NCI-H1694 (cell line): ENCODE measurements at places on chromosomes 6 and 20.

DNA sequence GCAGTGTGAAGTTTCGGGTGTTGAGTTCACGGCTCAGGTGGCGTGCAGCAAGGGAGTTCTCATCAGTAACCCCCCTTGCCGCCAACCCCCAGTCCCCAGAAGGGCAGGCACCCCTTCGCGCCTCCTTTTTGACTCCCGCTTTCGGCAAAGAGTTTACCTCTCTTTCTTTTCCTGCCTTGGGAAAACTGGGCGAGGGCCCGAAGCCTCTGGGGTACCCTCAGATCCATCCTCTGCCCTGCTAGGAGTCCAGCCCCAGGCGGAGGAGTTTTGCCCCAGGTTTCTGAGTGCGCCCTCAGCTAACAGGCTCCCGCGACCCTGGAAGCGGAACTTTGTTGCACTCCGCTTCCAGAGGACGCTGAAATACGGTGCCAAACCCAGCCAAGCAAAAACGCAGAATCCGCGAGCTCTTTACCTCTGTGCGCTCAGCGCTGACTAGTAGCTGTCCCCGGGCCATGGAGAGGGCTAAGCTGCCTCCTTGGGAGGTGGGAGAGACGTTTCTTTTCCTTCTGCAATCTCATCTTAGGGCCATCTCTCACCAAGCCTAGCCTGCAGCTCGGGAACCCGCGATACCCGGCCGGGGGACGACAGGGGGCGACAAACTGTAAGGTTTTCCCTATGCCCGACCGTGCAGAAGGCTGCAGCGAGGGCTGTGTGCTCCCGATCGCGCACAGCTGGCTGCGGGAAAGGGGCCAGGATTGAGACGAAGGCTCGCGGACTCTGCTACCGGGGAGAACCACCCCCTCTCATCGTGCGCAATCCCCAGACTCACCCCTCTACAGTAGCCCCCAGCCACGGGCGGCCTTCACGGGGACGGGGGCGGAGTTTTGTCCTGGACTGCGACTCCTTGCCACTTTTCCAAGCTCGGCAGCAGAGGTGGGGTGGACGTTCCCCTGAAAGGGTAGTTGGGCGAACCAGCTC is 2.7 kb upstream of the PAX1 start:
- no peak for DNase-seq

DNA sequence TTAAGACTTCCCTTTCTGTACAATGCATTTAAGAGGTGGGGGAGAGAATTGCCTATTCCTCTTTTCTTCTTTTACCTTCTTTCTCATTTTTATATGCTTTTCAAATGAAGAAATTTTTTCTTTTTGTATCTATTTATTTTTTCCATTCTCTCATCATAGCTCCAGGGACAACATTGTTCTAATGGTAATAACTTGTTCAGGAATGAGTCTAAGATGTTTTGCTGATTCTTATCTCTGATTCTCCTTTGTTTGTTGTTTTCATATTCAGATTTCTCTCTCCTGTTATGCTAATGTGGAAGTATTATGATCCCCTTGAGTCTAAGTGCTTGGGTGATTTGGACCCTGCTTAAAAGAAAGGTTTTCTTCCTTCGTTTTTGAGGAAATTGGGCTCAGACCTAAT is 451.6 kb downstream of the CDKAL1 start:
- DNase-seq: no peak

- no peak for DNase-seq
Measured at GRCh38 chr6:2020909-2021308, 224.5 kb downstream of the GMDS start.

DNA sequence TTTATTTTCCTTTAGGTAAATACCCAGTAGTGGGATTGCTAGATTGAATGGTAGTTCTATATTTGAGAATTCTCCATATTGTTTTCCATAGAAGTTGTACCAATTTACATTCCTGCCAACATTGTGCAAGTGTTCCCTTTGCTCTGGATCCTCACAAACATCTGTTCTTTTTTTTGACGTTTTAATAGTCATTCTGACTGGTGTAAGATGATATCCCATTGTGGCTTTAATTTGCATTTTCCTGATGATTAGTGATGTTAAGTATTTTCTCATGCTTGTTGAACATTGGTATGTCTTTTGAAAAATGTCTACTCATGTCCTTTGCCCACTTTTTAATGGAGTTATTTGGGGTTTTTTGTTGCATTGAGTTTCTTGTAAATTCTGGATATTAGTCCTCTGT is 85.6 kb downstream of the UBE3D start:
- DNase-seq: no peak

DNA sequence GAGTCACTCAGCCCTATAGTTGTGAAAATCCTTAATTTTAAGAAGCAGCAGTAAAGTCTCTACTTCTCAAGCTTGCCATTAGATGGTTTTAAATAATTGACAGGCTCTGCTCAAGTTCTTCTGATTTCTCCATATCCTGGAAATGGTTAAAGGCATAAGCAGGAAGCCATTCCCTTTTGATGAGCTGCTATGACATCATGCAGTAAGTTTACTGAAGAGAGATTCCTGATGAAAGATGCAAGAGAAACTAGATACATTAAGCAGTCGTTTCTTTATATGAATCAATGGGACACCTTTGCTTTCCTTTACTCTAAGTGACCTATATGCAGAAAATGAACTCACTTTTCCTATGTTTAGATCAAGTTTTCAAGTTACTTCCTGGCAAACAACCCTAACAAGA is 9.8 kb downstream of the POPDC3 start:
- DNase-seq: no peak

- DNase-seq: no peak
Measured at GRCh38 chr6:142409794-142410193, 108.0 kb downstream of the ADGRG6 start.

GRCh38 chr6:11297376-11297729 is 64.9 kb upstream of the NEDD9 start:
- no peak for DNase-seq

DNA sequence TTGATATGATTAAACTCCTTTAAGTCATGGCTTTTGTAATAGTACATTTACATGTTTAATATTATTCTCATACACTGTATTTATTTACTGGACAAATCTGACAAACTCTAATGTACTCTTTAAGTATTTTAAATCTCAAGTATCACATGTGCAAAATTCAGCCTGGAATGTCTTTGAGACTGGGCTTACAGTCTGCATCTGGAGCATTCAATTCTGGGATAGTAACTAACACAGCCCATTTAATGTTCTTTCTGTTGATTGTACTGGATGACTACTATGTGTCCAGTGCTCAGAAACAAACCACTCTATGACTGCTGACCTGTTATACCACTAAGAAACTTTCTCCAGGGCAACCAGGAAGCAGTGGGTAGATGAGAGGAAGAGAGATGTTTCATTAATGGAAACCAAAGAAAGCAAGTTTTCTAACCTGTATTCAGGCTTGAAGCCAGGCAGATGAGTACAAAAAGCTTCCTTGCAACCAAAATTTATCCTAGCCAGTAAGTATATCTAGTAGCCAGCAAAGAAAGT is 26.8 kb downstream of the FBXL4 start:
- DNase-seq: no peak

GRCh38 chr6:3561725-3562124 is 104.9 kb upstream of the SLC22A23 start:
- peak; percentile 52 for DNase-seq

GRCh38 chr6:128763599-128764300 is 119.2 kb upstream of the LAMA2 start:
- no peak for DNase-seq

- no peak for DNase-seq
Measured at GRCh38 chr6:88852000-88852399, 111.4 kb downstream of the RNGTT start.

DNA sequence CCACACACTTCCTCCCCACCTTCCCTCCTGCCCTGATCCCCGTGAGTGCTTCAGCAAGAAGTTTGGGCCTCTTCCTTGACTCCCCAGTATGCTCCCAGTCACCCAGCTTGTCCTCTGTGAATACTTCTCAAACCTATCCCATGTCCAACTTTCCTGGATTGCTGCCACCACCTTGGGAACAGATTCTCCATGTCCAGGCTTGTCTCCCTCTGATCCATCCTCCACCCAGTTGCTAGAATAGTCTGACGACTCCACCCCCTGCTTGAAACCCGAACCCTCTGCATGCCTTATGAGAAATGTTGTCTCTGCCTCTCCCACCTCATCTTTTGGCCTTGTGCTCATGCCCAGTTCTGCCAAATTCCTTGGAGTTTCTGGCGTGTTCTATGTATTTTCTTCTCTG is 108.0 kb downstream of the PPP1R14C start:
- no peak for DNase-seq

DNA sequence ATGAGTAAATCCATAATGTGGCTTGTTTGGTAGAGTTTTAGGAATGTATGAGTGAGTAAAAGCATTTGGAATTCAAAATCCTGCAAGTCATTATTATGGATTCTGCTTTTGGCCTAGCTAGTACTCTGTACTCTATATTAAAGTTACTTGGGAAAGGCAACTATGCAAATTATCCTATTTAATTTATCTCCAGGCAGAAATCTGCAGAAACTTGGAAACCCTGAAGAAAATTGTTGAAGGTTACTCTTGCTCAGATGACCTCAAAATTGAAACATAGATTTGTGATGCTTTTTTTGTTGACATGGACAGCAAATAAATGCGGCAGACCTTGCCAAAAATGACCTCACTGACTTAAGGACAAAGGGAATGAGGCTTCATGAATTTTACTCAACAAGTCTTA is 477.1 kb upstream of the EYS start:
- DNase-seq: no peak

- peak; percentile 84 for DNase-seq
Measured at GRCh38 chr6:68634726-68635411, at the start of gene ADGRB3. TSS of gene ADGRB3 (plus strand) at chr6:68635282. CDS start at chr6:68638676, 3,394 bp downstream.

DNA sequence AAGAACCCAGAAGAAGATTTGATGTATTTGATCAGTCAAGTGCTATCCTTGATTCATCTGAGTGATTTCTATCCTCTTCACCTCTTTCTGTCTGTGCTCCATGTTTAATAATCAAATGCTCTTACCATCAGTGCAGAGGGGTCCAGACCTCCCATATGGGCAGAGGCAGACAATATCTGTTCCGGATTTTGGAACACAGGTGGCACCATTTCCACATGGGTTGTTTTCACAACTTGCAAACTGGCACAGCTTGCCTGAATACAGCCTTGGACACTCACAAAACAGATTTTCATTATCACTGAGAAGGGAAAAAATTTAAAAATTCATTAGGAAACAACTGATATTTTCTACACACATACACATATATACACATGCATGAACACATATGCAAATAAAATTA is 228.5 kb downstream of the PHF3 start:
- peak; percentile 20 for DNase-seq

GRCh38 chr20:3074812-3075211 is 3.4 kb downstream of the OXT start:
- DNase-seq: no peak

DNA sequence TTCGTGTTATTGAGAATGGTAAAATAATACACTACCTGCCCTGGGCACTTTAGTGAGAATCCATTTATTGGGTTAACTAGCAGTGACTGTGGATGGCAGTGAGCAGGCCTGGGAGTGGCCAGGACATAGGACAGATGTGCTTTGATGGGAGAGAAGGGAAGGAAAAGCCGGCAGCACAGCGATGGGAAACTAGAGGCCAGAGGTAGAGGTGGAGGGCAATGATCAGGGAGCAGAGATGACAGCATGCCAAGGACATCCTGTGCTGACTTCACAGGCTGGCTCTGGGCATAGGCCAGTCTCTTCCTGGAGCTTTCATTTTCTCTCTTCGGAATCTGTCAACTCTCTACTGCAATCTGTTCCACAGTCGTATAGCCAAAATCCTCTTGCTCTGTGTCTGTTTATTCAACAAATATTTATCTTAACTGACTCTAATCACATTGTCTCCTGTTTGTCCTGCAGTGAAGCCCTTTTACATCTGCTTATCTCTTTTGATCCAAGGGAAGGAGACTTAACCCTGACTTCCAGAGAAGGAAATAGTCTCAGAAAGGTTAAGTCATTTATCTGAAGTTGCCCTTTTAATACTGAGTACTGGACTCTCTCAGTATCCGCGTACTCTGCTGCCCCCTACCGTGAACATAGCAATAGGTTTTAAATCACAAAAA is 18.4 kb upstream of the MMP24 start:
- peak; percentile 70 for DNase-seq

DNA sequence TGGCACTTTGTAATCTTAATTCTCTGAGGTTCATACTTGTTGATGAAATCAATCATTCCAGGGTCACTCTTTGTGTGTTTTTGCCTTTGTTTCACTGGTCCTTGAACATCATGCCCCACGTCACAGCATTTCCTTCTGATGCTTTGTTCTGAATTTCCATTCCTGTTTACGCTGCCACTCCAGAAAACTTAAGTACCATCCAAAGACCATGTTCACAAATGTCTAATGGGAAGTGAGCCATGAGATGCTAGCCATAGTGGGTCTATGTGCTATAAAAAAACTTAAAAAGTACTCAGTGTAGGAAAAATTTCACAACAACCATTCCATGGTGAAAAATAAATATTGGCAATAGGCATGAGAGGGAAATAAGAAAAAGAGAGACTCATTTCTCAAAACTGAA is 232.0 kb downstream of the IBTK start:
- DNase-seq: no peak

DNA sequence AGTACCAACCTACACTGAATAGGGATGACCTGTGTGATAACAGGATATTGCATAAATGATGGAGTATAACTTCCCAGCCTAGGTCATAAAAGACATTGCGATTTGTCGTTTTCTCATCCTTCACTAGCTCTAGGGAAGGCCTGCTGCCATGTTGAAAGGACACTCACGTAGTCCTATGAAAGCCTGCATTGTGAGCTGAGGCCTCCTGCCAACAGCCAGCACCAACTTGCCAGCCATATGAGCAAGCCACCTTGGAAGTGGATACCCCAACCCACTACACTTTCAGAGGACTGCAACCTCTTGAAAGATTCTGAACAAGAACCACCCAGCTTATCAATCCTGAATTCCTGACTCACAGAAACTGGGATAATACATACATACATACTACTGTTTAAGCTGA is 3.5 kb upstream of the PANK2 start:
- no peak for DNase-seq

DNA sequence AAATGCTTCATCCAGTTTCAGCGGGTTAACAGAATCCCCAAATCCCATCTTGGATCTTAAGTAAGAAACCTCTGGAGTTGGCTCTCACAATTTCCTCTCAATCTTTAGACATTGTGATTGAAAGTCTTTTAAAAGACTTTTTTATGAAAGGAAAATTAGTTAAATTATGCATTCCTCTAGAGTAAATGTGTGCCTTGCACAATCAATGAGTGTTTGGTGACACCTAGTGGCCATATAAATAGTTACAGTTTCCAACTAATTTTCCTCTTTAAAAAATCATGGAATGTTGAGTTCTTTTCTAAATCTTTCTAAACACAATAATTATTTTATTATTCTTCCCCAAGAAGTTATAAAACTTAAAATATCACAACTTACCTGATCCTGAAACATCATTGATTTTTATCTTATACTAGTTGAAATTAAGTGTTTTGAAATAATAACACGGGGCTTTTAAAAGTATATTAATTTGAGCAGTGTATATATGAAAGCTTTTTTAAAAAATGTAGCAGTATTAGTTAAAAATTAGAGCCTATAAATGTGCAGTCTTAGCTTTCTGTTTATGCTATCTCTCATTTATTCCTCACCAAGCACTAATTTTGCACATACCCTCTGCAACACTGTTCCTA is 66.4 kb downstream of the PKHD1 start:
- no peak for DNase-seq
